ENCODE measurements at places on chromosomes 5 and 9.

GRCh38 chr9:20335668-20336332, 286.5 kb downstream of the MLLT3 start:
- no peak for DNase-seq

DNA sequence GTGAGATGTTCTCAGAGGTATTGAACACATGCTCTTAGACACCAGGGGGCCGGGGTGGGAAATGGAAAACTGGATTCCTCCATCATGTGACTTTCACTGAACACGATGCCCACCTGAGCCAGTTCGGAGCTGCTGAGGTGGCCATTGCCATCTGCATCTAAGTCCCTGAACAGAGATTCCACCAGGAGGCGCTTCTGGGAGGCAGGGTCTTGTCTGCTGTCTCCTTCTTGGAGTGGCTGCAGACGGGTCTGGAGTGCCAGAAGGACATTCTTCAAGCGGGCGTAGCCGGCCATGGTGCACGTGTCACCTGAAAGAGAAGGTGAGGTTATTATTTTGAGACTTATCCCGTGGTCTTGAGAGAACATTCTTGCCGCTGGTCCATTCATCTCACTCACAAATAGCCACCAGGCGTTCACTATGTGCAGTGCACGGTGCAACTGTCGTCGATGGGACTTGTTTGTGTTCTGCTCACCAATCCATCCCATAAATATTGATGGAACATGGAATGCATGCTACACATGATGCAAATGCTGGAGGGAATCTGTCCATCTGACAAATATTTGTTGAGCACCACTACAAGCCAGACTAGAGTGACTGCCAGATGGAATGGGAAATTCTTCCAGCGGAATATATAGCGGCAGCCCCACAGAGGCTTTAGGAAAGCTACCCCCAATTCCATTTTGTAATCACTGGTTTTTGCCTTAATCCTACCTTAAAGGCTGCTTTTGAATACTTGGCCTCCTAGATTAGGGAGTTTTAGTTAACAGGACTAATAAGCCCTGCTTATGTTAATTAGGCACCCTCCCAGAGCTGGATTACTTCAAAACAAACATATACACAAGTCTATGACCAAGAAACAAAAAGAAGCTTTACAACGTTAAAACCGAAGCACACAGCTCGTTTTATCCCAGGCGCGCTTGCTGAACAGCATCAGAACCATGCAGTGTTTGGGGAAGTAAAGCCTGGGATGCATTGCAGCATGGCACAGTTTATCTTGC, 264.8 kb downstream of the HSPA4 start:
- DNase-seq: no peak

DNA sequence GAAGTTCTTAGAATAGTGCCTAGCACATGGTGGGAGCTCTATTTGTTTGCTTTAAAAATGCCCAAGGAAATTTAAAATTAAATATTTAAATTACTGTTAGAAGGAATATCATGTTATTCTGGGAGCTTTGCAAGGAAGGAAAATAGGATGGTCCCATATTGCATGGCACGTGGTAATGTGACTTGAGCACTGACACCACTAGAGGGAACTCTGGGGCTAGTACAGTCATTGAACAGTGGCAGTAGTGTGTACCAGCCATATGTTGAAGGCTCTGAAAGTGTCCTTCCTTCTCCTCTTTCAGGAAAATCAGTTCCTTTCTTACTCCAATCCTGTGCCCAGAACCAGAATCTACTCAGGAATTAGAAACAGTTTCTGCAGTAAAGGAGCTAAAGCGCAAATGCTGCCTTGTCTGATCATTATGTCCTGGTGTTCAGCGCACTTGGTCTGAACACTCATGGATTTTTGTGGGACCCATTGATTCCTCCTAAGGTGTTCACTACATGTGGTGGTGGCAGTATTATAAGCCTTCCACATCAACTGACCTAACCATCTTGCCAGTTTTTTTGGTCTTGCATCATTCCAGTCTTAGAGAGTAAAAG, 54.1 kb downstream of the GDA start:
- DNase-seq: peak; percentile 4

DNA sequence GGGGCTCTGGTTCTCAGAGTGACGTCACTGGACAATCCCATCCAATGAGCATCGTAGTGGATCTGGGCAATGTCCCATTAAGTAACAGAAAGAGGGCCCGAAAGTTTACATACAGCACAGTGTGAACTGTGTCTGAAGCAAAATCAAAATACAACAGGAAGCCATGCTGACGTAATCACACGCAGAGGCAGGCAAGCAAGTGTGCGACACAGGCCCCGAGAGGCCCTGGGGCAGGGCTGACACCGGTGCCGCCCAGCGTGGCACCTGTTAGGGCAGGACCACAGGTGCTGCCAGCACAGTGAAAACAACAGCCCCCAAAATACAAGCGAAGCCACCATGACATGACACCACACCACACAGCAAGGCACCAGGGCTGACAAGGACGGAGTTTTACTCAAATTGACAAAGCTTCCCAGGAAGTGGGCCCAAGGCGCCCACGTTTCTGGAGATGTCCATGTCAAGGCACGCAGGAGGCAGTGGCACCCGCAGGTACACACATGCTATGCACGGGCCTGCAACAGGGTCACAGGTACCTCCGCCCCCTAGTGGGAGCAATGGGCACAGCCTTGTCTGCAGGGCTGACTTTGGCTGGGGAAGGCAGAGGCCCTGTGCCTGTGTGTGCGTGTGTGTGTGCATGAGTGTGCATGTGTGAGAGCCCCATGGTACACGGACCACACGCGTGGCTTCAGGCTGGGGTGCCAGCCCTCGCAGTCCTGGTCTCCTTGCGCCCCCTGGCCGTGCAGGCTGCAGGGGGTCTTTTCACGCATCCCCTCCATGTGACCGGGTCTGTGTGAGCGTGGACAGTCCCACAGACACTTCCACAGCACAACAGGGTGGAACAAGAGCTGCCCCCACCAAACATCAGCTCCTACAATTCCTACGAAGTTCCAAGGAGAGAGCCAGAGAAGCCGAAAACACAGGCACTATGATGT, 19.6 kb downstream of the QSOX2 start:
- DNase-seq: no peak

- no peak for DNase-seq
These were observed 69.6 kb upstream of the ATP10B start for GRCh38 chr5:160921423-160922285.

GRCh38 chr5:136457390-136458013, 92.2 kb upstream of the TRPC7 start:
- DNase-seq: no peak

DNA sequence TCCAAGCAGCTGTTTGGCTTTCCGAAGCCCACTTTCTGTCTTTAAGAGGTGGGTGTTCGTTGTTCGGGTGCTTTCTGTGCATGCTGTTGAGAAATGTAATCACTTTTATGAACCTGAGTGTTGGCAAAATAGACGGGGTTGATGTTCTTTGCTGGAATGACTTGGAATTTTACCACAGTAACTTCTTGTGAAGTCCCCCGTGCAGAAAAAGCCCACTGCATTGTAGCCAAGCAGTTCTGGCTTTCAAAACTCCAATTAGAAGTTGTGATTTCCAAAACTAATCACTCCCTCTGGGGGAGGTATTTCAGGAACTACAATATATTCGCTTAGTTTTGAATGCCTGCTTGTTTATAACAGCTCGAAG, 111.1 kb downstream of the PAM start:
- no peak for DNase-seq

DNA sequence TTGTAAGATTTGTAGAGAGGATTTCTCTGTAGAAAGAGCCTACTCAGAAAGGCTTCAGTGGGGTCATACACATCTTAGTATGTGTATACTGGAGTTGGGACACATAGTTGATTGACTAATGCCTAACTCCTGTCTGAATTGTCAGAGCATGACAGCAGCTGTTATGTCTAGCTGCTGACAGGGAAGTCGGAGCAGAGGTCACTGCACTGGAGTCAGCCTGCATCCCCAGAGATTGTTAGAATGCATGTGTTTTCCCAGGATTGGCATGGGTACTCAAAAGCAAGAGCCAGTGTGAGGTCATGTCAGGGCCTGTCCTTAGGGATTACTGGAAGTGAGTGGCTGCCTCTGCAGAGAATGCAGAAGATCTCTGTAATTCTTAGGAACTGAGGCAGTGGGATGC, 82.7 kb downstream of the ITGA1 start:
- no peak for DNase-seq

DNA sequence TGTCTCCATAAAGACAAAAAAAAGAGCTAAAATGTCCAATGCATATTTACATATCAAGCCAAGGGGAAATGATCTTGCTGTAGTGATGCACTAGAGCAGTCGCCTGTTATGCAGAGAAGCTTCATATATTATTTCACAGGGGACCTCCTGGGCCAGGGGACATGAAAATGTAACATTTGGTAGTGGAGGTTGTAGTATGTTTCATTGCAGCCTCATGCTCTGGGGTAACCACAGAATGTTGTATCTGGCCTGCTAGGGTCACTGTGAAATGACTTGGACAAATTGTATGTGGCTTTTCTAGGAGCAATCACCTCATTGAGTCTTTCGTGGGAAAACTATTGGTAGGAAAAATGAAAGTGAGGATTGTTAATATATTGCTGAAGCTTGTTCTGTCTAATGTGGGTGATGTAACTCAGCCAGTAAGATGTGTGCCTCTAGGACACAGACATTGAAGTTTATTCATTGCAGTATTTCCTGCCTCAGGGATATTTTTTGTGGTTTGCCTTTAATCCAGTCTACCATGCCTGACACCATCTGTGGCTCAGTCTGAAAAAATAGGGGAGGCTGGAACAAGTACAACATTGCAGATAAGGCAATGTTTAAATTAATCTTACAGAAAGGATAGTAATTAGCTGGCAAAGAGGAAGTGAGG, 430.8 kb upstream of the TNC start:
- DNase-seq: no peak

DNA sequence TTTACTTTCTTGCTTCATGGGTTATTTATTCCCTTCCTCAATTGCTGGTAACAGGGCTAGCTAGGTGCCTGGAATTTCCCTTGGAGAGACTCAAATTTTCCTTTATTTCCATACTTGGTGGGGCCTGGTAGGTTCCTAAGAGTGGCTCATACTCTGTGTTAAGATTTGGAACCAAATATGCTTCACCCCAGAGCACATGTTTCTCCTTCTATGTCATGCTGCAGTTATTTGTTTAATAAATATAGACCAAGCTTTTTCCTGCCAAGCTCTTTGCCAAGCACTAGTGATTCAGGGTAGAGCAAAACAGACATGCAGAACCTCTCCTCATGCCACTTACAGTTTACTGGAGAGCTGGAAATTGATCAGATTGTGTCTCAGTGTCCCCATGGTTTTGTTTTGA, 290.3 kb upstream of the SGCD start:
- DNase-seq: no peak

DNA sequence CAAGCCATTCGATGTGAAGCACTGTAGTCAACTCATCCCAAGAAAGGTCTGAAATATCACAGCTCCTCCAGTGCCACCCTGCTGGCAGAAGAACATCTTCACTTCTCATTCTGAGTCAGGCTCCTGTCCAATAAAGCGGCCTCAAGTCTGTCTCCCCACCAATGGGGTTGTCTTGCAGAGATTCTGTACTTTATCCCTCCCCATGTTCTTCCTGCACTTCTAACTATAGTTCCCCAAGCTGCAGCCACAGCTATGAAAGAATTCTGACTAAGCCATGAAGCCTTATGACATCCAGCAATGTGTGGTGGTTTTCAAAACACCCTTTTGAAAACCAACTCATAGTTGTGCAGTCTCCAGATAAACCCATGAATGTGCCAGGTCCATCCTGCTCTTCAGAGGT, 6.8 kb downstream of the MACROH2A1 start:
- no peak for DNase-seq

- DNase-seq: no peak
These were observed 9.4 kb upstream of the CNOT6 start for GRCh38 chr5:180484813-180485212.

GRCh38 chr9:109996936-109997580, 210.9 kb downstream of the C9orf152 start:
- no peak for DNase-seq

DNA sequence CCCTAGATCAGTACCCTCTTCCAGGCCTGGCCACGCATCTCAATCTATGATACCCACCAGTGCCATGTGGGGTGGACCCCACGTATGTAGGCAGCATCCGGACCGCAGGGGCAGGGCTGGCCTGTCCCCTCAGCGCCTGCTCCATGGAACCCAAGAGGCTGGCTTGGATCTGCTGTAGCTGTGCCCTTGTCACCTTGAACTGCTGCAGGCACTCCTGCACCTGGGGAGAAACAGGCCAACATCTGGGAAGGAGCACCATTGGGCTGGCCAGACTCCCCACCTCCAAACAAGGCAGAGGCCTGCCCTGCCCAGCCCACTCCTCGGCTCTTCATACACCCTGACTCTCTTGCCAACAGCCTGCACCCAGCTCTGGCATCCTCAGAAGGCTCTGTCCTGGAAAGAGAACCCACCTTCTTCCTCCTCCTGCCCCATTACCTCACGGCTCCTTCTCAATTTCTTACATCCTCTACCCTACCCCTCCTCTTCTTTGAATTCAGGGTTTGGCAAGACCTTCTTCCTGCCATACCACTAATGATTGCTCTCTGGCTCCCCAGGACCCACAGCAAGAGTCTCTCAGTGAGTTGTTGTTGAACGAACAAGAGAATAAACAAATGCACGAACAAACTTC, 7.7 kb downstream of the HK3 start:
- no peak for DNase-seq

DNA sequence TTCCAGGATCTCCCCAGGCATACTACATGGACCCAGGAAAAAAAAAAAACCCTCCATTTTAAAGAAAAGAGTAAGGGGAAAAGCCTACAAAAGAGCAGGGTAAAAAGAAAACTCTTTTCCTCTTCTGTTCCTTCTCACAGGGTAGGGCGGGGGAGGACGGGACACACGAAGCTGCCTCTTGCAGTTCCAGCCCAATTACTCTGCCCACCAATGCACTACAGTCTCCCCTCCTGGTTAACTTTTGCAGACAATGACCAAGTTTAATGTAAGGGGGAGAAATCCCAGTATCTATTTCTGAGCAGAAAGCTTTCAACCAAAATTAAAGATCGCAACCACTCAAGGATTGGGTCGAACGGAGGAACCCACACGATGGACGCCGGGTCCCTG, 1.3 kb downstream of the BRD3 start:
- DNase-seq: no peak

DNA sequence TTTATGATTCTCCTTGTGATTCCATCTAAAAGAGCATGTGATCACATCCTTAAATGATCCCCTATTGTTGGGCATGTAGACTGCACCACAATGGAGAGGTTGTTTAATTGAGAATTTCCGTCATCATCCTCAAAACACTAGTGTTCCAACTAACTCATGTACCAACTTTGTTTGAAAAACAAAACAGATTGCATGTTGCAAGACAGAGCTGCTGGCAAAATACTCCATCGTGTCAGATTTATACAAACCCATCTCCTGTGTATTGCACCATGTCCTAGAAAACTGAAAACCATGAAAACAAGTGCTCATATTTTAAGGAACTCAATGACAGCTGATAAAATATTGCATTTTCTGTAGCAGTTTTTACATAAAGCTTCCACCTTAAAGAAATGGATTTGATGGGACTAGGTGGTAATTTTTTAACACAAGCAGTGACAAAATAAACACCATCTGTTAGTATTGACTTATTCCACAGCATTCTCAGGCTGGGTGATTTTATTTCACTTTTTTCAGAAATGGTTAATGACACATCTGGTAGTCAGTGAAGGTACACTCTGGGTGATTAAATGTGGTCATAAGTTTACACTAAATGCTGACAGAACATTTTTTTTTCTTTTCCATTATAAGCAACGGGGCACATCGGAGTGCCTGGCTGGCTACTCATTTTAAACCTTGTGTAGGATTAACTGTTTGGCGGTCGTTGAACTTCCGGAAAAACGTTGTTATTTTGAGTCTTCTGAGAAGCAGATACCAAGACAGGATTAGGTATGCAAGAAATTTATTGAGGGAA, 602.9 kb upstream of the WWC1 start:
- no peak for DNase-seq

All from amygdala (tissue), 56 donors.